Activated CD4-positive, alpha-beta T cell treated with anti-CD3 and anti-CD28 coated beads, Interleukin-2, Interleukin-4, amounts not matched to agents 100 ng/mL and 50 ng/mL, durations not matched to agents 16 hours and 8 hours (primary cell): ENCODE measurements at places on chromosomes 12 and 14.

GRCh38 chr12:114319422-114319821 lies 86.5 kb downstream of the TBX5 start:
- DNase-seq: no peak

GRCh38 chr14:73640796-73641365 lies 3.9 kb upstream of the DNAL1 start:
- no peak for DNase-seq

GRCh38 chr12:8702159-8702558 lies 4.4 kb downstream of the RIMKLB start:
- no peak for DNase-seq

GRCh38 chr14:103646189-103646588 lies 17.2 kb downstream of the KLC1 start:
- no peak for DNase-seq

GRCh38 chr12:69981881-69982475 lies 157.0 kb downstream of the MYRFL start:
- DNase-seq: no peak
